Chondrocyte (in vitro differentiated cells): ENCODE measurements at places on chromosomes 3 and 15. TPM values are rescaled to one million over a fixed set of nuclear protein-coding genes. Genes with fewer than 3 reads are reported as not detected.

DNA sequence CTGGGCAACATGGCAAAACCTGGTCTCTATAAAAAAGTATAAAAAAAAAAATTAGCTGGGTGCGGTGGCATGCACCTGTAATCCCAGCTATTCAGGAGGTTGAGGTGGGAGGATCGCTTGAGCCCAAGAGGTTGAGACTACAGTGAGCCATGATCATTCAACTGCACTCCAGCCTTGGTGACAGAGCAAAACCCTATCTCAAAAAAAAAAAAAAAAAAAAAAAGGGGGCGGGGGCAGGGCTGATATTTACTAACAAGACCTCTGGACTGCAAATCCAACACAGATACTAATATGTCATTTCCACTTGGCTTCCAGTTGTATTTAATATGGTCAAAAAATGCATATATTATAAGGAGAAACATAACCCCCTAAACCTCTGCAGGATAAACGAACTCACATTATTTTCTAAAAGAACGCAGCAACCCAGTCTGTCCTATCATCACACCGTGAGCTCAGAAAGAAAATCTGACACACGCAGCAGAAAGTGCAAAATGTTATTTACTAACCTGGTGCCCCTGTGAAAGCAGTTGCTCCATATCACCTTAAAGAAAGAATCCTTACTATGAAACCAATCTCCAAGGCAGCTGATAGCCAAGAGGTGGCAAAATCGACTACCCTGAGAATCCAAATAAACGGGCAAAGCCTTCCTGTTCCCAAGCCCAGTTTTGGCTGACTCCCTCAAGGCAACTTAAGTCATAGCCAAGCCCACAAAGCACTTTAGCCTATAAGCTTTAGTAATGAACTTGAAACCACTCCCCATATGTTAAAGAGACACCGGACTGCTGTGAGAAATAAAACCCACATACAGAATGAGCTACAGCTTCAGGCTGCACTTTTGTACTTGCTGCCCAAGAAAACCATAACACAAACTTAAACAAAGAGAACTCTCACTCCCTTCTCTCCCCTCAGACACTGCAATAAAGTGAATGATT is 39.3 kb downstream of the PLD1 start:
- no peaks in the 10 kb centered on the region for H3K27me3 ChIP-seq
- peak overlapping the region; percentile 85 for H3K27ac ChIP-seq
- H3K4me1 ChIP-seq, result peaks cover 41% of the 10 kb centered on the region
- DNase-seq, result no peak
- peak overlapping the region; percentile 72 for H3K4me3 ChIP-seq

The VEPH1 gene
- total RNA-seq, result 2.2 to 4.3 TPM (median 3.1 TPM) in 3 replicates

The SCN11A gene
- total RNA-seq, result 0.07 TPM in 1 of 3 replicates, not detected in the others

GRCh38 chr15:61063875-61064320 is 165.2 kb downstream of the RORA start:
- DNase-seq, result no peak
- no peaks in the 10 kb centered on the region for H3K36me3 ChIP-seq
- H3K27me3 ChIP-seq, result no peaks in the 10 kb centered on the region
- no peak overlapping the region for H3K27ac ChIP-seq
- peaks cover 18% of the 10 kb centered on the region for H3K4me1 ChIP-seq

GRCh38 chr15:55619783-55620182 is 31.6 kb upstream of the PYGO1 start:
- H3K36me3 ChIP-seq, result no peaks in the 10 kb centered on the region
- H3K4me1 ChIP-seq, result no peaks in the 10 kb centered on the region
- H3K4me3 ChIP-seq, result no peak overlapping the region

DNA sequence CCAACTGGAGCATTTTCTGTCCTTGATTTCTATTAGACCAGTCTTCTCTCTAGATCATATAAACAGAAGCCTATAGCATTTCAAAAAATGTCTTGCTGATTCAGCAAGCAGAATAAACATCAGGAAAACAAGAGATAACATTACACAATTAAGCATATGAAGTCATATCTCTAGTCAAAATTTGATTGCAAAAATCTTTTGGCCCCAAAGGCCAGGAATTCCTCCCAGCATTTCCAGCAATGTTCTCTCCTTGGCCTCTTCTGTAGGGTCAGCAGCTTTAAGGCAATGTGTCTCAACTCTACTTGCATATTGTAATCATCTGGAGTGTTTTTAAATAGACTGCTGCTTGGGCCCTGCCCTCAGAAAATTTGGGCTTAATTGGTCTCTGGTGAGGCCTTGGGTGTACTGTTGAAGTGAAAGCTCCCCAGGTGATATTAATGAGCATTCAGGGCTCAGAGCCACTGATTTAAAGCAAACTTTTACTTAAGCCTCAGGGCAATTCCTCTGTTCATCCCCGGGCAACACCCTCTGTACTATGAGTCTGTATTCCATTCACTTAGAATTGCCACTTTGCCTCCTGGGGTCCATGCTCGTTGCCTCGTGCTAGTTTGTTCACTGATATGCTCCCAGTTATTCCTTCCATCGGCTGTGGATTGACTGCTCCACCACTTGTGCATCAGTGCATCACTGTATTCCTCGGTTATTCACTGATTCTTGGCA is 1072.6 kb downstream of the ROBO2 start:
- no peaks in the 10 kb centered on the region for H3K36me3 ChIP-seq
- no peak for DNase-seq
- no peak overlapping the region for H3K4me3 ChIP-seq
- peaks cover 18% of the 10 kb centered on the region for H3K27me3 ChIP-seq

GRCh38 chr15:32844118-32844711 is 126.4 kb downstream of the GREM1 start:
- no peak for DNase-seq
- no peaks in the 10 kb centered on the region for H3K36me3 ChIP-seq
- H3K4me1 ChIP-seq, result peaks cover 25% of the 10 kb centered on the region
- H3K4me3 ChIP-seq, result no peak overlapping the region
- no peak overlapping the region for H3K27ac ChIP-seq
- no peaks in the 10 kb centered on the region for H3K27me3 ChIP-seq

GRCh38 chr3:196625331-196625730 is 14.2 kb upstream of the NRROS start:
- H3K36me3 ChIP-seq, result no peaks in the 10 kb centered on the region
- no peak overlapping the region for H3K27ac ChIP-seq
- DNase-seq, result no peak
- H3K4me1 ChIP-seq, result peaks cover under 1% of the 10 kb centered on the region

- peaks cover 33% of the 10 kb centered on the region for H3K4me1 ChIP-seq
- H3K36me3 ChIP-seq, result peaks cover 13% of the 10 kb centered on the region
- H3K4me3 ChIP-seq, result no peak overlapping the region
- no peak overlapping the region for H3K27ac ChIP-seq
Measured at GRCh38 chr3:141427764-141428163, 59.1 kb upstream of the RASA2 start.

DNA sequence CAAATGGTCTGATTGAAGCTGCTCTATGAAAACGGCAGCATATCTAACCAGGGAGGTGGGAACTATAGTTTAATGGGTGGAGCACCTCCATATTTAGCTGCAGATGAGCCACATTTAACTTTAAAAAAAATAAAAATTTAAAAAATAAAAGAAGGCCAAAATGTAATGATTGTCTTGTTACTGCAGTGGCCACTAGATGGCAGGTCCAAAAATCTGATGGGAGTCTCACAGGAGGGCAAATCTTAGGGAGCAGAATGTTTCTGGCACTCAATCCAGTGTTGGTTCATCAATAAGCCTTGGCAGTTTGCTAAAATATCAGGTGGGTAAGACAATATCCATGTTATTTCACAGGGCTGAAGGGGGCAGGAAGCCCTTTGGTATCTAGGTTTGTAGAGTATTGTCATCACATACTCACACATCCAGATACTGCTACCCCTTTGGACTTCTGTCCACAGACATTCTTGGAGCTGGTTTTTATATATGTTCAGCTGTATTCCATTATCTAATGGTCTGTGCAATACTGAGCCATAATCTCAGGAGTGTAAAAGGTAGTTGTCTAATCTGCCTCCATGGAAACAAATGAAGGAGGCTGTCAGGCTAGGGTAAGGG is 233.3 kb downstream of the TIGIT start:
- no peak for DNase-seq
- no peak overlapping the region for H3K4me3 ChIP-seq
- no peaks in the 10 kb centered on the region for H3K27me3 ChIP-seq
- H3K36me3 ChIP-seq, result peaks cover 5% of the 10 kb centered on the region
- H3K4me1 ChIP-seq, result no peaks in the 10 kb centered on the region
- no peak overlapping the region for H3K27ac ChIP-seq

The HIGD2B gene
- not detected in 3 replicates for total RNA-seq

DNA sequence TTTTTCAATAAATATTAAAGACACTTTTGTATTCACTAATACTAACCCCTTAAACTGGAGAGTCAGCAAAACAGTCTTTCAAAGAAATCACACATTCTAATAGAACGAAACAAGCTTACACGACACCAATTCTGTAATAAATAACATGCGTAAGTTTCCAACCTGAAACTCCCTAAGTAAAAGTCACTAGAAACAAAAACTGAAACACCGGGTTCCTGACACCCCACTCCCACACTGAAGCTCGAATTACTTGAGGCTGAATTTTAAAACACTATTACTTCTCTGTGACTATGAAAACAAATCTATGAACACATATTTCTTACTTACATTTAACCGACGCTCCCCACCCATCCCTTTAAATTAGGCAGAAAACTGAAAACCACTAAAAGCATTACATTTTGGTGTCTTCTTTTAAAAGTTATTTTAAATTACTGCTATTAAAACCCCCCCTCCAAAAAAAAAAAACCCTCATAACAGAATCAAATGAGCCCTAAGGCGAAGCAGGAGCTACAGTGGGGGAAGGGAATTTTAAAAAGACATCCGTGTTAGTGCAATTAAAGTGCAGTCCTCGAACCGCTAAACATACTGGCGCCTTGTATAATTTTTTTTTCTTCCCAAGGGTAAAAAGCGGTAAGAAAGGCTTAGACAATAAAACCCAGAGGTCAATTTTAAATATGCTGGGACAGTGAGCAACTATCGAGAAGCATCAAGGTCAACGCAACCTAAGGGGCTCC is 878 bp downstream of the SPPL2A start:
- H3K4me1 ChIP-seq, result peaks cover 40% of the 10 kb centered on the region
- H3K27me3 ChIP-seq, result no peaks in the 10 kb centered on the region
- H3K36me3 ChIP-seq, result no peaks in the 10 kb centered on the region
- H3K27ac ChIP-seq, result peak overlapping the region; percentile 83
